ENCODE measurements at places on chromosomes 11 and 22.

GRCh38 chr11:92138296-92138695 is 86.3 kb upstream of the FAT3 start:
- DNase-seq, result no peak

DNA sequence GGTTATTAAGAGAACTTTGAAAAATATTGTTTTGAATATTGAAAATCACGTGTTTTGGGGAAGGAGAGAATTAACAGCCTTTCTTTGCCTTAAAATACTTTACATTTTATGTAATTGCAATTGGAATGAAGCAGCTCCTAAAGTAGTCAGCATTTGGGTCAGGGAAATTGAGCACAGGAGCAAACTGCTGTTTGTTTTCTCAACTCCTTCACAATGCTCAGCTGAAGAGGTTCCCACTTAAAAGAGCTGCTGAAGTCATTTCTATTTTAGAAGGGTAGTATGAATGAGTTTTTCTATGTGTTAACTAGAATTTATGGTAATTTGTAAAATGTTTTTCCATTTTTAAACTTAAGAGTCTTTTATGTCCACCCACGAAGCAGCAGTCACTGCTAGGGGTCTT is 8.1 kb upstream of the UCP2 start:
- DNase-seq, result no peak

DNA sequence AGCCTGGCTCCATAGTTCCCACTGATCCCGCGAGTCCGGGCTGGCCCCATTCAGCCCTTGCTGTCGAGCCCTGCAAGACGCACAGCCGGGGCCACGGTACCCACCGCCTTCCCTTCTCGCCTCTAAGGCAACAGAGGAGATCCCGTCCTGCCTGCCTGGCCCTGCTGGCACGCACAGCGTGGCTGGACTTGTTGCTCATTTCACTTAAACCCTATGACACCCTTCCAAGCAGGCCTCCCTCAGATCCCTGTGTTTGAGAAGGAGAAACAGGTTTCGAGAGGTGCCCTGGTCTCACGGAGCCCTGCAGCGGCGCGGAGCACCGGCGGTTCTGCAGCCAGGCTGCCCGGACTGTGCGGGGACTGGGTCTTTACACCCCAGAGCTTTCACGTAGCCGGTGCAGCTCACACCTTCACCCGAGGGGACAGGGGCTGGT is 1048.4 kb downstream of the BRD1 start:
- no peak for DNase-seq

- no peak for DNase-seq
Observed at GRCh38 chr11:131897956-131898355, 527.5 kb downstream of the NTM start.

DNA sequence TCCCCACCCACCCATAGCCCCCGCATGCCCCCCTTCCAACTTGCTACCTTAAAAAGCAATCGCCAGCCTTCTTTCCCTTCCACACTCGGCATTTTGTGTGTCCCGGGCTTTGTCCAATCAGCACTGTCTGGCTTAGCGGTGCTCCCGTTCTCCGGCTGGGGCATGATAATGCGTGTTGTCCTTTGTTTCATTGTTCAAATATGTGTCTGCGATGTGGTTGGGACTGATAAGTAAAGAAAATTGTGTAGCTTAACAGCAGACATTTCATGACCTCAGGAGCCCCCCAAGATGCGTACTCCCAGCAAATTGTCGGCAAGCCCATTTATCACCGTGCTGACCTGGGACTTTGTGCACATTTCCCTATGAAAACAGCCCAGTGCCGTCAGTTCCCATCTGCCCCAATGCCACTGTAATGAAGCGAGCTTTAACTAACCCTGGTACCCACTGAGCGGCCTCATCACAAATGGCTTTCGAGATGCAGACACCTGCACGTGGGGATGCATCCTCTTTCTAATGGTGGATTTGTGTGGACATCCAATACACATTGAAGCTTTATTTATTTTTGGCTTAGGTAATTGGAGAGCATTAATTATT is 167.0 kb upstream of the E2F8 start:
- DNase-seq, result no peak

DNA sequence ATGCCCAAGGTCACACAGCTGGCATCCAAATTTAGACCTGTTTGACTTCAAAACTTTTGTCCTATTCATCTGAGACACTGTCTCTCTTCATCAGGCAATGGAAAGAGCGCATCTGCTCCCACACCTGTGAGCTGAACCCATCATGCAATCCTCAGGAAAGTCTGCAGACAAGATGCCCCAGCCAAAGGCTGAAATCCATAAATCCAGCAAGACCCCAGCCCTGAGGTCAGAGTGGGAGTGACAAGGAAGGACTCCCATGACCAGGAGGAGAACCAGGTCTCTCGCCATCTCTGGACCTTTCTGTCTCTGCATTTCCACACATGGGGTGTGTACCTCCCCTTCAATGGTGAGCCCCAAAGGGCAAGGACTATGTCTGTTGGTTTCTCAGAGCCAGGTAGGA is 83.6 kb upstream of the HMGXB4 start:
- DNase-seq, result no peak

Measured in GM10248 (cell line).